Activated CD8-positive, alpha-beta memory T cell treated with anti-CD3 and anti-CD28 coated beads for 1 hour (primary cell): ENCODE measurements at places on chromosomes 6 and 20.

- no peak for DNase-seq
Measured at GRCh38 chr6:139757784-139758183, 383.3 kb upstream of the CITED2 start.

GRCh38 chr20:63873477-63873971 is 8.5 kb downstream of the TPD52L2 start:
- DNase-seq, result no peak

- DNase-seq, result no peak
Measured at GRCh38 chr20:11972478-11972877, 54.8 kb downstream of the BTBD3 start.

DNA sequence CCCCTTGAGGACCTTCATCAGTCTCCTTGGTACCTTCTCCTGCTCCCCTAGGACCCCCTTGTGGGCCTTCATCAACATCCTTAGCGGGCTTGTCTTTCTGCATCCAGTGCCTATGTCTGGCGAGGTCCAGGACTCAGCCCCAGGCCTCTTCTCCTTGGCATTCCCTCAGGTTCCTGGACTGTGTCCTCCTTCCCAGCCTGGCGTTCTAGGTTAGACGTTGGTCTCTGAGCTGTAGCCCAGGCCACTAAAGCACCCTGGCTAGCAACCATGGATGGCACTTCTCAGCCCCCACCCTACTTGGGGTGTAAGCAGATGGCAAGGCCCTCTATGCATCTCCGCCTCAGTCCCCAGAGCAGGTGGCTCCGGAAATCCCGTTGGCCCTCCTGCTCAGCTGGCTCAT is 51.5 kb upstream of the NNAT start:
- DNase-seq, result no peak

DNA sequence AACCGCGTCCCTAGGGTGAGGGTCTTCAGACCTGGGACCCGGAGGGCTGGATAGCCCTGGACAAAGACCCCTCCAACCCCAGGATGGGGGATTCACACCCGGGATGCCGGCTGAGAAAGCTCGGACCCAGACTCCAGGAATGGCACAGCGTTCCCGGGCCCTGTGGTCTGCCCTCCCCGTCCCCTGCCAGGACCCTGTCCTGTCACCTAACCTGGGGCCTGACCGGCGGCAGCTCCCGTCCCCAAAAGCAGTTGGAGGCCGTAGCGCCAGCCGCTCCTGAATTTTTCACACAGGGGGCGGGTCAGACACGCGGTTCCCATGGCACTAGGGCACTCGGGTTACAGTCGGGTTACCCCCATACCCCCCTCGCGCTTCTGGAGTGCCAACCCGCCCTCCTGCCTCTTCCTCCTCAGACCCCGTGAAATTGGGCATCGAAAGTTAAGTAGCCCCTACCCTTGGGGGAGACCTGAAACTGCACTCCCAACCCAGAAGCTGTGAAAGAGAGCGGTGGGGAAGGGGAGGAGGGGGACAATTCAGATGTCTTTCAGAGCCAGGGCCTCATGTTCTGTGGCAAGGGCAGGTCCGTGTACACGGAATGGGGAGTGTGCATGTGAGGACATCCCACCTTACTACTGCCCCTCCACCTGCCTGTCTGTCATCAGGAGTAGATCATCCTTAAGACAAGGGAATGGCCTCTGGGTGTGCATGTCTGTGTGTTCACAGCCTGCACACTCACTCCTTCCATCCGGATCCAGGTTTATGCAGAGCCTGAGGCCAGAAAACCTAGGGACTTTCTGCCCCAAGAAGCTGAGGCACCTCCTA is 595 bp downstream of the REM1 start:
- DNase-seq, result no peak

DNA sequence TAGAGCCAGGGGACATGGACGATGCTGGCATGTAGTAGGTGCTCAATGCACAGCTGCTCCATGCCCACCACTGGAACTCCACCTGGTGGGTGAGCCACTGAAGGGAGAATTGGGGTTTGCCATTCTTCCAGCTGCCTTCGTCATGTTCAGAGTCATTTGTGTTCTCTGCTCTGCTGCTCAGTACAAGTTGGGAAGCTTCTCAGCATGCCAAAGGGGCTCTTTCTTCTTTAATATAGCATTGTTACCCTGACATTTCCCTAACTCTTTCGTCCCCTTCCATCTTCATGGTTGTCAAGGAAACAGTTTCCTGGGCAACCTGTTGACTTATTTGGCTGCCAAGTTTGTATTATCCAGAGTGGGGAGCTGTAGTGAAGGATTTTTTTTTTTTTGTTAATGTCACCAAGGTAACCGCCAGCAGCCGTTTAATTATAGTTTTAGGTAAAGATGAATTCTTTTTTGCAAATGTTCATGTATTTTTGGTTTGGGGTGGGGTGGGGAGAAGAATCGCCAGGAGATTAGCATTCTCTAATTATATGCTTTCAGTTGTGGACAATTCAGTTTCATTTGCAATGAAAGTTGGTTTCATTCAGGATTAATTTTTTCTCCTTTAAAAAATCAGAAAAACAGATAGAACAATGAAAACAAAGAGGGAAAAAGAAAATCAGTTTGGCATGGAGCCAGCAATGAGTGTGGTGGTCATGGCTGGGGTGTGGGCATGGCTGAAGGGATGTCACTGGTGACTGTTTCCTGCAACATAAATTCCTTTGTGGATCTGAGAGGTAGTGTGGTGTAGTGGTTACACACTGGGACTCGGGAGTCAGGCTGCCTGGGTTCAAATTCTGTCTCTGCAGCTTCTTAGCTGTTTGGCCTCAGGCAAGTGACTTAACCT is 73.0 kb upstream of the KCNG1 start:
- no peak for DNase-seq

DNA sequence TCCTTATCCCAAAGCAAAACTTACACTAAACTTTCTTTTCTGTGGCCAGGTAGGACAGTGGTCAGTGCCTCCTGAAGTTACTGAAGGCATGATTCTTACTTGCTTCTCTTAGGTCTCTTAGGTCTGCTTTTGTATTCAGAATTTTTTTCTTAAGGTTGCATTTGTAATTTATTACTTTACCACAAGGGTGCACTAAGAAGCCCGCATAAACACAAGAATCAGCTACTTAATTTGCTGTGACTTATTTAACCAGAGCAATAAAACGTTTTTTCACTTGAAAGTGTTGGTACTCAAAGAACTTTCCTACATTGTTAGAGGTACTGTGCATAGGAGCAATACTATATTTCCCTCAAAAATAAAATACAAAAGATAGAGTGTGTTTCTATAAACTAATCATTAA is 75.4 kb upstream of the LAMA2 start:
- no peak for DNase-seq

DNA sequence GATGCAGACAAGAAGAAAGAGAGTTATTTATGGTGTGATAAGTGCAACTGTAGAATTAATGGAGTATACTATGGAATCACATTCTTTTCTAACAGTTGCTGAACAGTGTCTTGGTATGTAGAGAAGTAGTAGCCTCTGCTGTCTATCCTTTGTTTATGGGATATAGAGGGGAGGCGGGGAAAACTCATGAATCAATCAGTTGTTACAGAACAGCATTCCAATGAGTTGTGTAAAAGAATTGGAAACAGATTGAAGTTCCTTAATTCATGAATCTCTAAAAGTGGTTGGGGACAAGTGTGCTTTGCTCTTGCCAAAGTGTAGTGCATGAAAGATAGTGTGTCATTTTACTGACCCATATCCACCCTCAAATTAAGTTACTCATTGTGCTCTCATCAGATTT is 77.7 kb downstream of the FLRT3 start:
- DNase-seq, result no peak

GRCh38 chr20:20624914-20625313 is 87.5 kb downstream of the RALGAPA2 start:
- no peak for DNase-seq

DNA sequence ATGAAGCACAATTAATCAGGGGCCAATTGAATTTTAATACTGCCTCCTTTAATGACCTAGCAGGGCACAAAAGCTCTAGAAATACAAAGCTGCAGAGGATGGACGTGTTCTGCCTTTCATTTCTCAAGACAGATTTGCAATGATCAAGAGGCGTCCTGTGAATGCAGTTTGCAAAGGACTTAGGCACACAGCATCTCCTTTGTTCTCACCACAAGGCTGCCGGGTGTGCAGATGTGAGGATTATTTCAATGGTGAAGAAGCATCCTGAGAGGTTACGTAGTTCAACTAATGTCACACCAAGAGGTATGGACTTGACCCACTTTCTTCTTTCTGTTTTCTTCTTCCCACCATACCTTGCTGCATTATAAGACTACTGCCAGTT is 42.9 kb upstream of the SPTLC3 start:
- no peak for DNase-seq

GRCh38 chr20:43583982-43584432 is 6.7 kb upstream of the IFT52 start:
- no peak for DNase-seq

DNA sequence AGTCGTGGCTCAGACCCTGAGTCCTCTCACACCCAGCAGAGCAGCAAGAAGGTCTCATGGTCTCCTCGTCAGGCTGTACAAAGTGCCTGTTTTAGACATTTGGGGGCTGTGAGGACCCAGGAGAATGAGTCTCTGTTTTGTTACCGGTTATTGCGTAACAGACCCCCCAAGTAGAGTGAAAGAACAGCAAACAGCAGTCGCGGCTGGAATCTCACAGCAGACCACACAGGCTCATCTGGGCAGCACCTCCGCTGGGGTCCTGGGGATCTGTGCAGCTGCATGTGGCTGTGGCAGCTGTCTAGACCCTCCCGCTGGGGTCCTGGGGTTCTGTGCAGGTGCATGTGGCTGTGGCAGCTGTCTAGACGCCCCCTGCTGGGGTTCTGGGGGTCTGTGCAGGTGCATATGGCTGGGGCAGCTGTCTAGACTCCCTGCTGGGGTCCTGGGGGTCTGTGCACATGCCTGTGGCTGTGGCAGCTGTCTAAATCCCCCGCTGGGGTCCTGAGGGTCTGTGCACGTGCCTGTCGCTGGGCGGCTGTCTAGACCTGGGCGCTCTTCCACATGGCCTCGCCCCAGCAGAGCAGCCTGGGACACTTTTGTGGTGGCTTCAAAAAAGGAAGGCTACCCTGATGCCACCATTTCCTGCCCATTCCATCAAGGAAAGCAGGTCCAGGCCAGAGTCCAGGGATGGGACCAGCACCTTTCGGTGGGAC is 24.7 kb downstream of the ENTPD6 start:
- DNase-seq, result no peak

- DNase-seq, result peak; percentile 39
Measured at GRCh38 chr20:49384437-49385434, 97.7 kb downstream of the KCNB1 start.

GRCh38 chr20:38764567-38765318 is 16.5 kb downstream of the ACTR5 start:
- no peak for DNase-seq

DNA sequence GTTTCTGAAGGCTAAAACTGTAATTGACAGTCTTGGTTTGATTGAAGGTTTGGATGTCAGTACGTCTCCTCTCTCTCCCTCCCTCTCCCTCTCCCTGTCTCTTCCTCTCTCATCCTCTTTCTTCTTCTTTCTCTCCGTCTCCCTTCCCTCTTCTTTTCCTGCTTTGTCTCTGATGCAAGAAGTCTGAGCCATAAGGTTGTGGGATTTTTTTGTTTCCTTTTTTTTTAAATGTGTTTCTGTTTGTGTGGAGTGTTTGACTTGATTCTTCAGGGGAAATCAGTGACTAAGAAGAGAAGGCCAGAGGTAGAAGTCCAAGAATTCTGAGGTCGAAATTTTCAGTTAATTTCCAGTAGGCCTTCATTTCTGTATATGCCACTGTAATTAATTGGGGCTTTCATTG is 111.9 kb downstream of the FOXO3 start:
- DNase-seq, result no peak

DNA sequence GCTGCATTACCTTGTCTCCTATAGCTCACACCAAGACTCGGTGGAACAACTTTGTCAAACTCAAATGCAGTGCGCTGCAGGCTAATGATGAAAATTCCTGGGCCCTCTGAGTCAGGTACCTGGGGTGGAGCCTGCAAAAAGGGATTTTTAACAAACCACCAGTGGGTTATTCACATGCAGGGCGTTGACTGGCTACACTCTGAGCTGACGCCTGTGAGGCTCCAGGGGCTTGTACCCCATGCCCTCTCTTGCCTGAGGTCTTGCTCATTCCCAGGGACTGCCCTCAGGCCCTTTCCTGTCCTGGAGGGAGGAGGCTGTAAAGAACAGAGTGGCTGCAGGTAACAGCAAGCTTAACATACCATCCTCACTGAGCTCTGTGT is 9.2 kb downstream of the GTSF1L start:
- no peak for DNase-seq

DNA sequence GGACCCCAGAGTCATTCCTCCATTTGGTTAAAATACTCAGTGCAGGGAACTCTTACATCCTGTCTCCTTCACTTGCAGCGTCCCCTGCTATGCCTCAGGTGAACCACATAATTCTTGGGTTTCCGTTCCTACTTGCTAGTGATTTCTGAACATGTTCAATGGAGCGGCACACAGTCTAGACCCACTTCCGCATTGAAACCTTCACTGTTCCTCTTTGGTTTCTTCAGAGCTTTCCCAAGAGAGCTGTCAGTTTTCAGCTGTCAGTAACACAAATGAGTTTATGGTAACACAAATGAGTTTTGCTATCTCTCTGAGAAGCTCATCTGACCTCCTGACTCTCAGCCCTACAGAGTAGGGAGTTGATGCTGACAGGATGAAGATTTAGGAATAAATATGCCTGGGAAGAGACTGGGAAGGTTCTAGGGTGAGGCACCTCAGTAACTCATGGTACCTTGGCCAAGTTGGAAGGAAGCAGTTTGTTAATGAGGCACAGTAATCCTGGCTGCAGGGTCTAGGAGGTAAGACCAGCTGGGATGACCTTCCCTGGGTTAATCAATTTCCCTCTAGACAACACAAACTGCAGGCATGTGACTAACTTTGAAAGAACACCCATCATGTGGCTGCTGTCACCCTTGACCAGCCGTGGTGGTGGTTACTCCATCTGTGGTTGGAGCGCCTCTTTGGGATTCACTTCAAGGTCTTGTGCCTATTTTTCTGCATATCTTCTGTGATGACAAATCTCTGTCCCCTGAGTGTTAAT is 5.4 kb downstream of the SYS1 start:
- no peak for DNase-seq

- no peak for DNase-seq
Measured at GRCh38 chr6:24513602-24514001, 18.8 kb downstream of the ALDH5A1 start.

DNA sequence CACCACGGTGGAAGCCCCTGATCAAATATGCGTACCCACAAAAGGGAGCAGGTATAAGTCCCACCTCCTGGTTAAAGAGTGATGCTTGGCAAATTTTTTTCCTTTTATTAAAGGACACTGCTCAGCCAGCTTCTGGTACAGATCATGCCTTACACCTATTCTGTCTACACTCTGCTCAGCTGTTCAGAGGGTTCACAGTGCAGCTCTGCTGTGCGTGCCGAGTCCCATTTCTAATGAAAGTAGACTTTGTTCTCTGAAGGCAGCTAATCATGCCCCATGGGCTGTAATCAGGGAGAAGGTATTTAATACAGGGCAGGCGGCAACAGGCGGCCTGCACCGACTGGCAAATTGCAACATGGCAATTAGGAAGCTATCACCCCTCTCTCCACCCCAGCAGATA is 16.3 kb downstream of the LRRC73 start:
- no peak for DNase-seq

GRCh38 chr6:151385177-151385576 is 6.2 kb downstream of the ZBTB2 start:
- DNase-seq, result no peak
